CD14-positive monocyte (primary cell): ENCODE measurements at places on chromosomes 4 and X.

DNA sequence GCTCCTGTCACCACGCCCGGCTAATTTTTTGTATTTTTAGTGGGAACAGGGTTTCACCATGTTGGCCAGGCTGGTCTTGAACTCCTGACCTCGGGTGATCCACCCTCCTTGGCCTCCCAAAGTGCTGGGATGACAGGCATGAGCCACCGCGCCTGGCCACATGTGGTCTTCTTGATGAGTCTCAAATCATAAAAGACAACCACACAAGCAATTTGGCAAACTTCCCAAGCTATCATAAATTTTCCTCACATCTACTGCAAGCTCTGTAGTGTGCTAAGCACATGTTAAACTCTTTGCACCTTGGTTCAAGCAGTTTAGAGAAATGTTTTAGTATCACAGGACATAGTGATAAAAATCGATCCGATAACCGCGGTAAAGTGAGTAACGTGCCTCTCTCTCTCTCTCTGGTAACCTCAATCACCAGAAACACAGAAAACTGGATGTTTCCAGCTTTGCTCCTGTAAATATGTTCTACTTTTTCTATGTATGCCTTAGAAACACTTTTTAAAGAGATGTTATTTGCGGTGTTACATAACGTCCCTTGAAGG is 256.8 kb downstream of the DHRSX start:
- no peak for DNase-seq

DNA sequence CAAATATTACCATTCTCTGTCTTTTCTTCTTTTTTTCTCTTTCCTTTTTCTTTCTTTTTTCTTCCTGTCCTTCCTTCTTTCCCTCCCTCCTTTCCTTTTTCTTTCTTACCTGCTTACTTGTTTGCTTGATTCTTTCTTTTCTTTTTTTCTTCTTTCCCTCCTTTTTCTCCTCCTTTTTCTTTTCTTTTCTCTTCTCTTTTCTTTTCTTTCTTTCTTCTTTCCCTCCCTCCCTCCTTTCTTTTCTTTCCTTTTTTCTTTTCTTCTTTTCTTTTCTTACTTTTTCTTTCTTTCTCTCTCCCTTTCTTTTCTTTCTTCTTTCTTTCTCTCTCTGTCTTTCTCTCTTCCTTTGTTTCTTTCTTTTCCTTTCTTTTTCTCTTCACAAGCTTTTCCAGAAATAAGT is 697.4 kb upstream of the ADGRL3 start:
- DNase-seq: no peak

DNA sequence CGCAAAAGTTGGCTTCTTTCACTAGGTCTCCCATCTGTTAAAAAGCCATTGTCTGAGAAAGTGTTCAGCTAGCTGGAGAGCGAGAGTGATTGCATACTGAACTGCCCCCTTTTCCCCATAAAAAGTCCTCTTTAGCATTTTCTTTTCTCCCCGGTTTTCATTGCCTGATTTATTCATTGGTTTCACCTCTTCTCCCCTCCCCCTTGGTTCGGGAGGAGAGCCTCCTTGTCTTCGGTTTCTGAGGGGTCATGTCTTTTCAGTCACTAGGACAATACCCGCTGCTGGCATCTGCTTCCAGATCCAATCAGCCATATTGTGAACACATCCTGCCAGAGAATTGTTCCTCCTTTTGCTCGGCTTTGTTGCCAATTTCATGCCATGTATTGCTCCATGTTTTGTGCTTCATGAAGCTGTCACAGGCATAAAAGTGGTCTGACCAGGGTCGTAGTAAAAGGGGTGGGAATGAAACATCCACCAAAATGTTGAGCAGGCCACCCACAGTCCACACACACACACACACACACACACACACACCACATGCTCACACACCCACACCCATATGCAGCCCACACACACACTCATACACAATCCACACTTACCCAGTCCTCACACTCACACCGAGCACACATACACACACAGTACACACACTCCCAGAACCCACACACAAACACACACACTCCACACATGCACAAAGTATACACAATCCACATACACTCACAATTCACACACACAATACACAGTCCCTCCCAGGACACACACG is 136.0 kb downstream of the NKX6-1 start:
- no peak for DNase-seq

GRCh38 chr4:183383606-183384005 is 60.8 kb upstream of the CDKN2AIP start:
- no peak for DNase-seq

DNA sequence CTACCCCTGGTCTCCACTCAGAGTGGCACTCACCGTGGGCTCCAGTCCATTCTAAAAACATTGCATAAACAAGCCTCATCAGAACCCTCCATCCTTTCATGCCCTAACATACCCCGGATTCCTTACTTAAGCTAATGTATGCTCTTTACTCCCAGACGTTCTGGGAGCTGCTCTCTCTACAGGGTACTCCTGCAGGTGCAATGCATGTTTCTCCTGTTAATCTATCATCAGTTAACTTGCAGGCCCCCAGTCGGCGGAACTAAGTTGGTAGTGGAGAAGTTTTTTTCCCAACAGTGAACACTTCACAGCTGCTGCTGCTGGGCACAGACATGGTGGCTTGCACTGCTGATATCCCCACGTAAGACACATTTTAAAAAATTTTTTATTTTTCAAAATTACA is 161.6 kb upstream of the FAT1 start:
- no peak for DNase-seq

GRCh38 chr4:153781717-153782416 is 7.0 kb downstream of the SFRP2 start:
- no peak for DNase-seq

DNA sequence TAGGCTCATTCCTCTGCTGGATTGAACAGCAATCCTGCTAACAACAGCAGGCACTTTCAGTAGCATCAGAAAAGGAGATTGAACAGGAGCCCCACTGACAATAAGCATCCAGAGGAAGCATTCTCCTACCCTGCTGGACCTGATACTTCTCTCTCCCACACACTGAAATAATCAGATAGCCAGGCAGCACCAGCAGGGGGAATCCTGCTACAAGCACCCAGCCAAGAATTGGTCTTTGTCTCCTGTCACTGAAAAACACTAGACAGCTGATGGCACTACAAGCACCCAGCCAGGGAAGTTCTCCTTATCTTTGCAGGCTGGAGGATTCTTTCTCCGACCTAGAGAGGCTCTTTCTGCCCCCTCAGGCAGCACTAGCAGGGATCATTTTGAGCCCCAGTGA is 444.3 kb upstream of the GRIA3 start:
- no peak for DNase-seq

GRCh38 chrX:23901060-23901459 is 6.7 kb downstream of the APOO start:
- peak; percentile 64 for DNase-seq

- DNase-seq: no peak
These were observed 65.2 kb downstream of the FBXO8 start for GRCh38 chr4:174218127-174218790.

GRCh38 chrX:72243472-72243871 is 4.6 kb upstream of the ERCC6L start:
- no peak for DNase-seq

GRCh38 chr4:25107827-25108516 is 52.3 kb downstream of the SEPSECS start:
- no peak for DNase-seq

- no peak for DNase-seq
These were observed 399.8 kb upstream of the MAD2L1 start for GRCh38 chr4:120466429-120466828.

DNA sequence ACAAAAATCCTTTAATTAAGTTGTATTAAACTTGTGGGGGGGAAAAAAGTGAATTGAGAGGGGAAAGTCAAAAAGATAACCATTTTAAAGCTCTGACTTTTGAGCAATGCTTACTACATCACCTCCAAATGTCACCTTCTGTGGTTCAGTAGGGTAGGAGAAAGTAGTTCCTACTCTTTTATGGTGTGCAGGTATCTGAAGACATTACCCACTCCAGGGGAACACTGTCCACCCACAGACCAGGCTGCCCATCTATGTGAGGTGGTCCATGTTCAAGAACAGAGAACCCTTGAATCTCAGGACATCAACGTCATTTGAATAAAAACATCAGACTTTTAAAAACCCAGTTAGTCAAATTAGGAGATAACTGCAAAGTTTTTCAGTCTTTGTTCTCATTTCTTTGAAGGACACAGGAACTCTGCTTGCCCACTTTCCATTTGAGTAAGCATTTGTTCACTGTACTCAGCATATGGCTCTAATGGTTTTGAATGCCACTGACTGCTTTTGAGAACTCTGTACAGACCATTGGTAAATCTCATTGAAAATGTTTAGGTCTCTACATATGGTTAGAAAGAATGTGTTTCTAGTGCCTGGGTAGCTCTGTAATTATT is 18.4 kb downstream of the NMU start:
- no peak for DNase-seq

- peak; percentile 61 for DNase-seq
These were observed 325.5 kb downstream of the BCOR start for GRCh38 chrX:39772057-39772832.

DNA sequence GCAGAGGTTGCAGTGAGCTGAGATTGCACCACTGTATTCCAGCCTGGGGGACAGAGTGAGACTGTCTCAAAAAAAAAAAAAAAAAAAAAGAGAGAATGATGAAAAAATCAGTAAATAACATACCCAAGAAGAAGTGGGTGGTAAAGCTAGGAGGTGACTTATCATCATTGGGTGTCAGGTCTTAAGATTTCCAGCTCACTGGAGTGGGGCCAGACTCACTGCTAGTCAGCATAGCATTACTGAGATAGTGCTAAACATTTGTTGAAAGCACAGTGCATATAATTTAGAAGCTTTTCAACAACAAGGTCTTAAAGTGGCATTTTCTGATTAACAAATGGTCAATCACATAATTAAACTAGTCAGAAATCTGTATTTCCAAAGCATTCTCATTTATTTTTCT is 221.8 kb upstream of the GYPA start:
- DNase-seq: no peak

- DNase-seq: peak; percentile 71
These were observed at the start of gene PGRMC1 for GRCh38 chrX:119235872-119236622. PGRMC1 (plus strand) TSS chrX:119236285; CDS start chrX:119236364, 79 bp downstream.

- no peak for DNase-seq
These were observed 82.8 kb upstream of the VEGFC start for GRCh38 chr4:176875446-176875930.

DNA sequence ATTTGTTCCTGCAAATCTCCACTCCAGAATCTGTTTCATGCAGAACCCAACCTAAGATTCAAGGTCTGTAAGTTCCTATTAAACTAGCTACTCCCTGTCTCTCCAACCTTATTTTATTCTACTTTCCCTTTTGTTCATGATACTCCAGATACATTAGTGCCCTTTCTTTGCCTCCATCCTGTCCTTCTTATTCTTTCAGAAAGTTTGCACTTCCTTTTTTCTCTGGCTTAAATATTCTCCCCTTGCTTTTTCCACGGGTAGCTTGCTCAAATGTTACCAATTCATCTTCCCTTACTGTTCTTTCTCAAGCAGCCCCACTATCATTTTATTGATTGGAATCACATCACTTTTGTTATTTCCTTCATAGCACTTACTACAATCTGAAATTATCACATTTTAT is 72.1 kb downstream of the CAMK2D start:
- DNase-seq: no peak

DNA sequence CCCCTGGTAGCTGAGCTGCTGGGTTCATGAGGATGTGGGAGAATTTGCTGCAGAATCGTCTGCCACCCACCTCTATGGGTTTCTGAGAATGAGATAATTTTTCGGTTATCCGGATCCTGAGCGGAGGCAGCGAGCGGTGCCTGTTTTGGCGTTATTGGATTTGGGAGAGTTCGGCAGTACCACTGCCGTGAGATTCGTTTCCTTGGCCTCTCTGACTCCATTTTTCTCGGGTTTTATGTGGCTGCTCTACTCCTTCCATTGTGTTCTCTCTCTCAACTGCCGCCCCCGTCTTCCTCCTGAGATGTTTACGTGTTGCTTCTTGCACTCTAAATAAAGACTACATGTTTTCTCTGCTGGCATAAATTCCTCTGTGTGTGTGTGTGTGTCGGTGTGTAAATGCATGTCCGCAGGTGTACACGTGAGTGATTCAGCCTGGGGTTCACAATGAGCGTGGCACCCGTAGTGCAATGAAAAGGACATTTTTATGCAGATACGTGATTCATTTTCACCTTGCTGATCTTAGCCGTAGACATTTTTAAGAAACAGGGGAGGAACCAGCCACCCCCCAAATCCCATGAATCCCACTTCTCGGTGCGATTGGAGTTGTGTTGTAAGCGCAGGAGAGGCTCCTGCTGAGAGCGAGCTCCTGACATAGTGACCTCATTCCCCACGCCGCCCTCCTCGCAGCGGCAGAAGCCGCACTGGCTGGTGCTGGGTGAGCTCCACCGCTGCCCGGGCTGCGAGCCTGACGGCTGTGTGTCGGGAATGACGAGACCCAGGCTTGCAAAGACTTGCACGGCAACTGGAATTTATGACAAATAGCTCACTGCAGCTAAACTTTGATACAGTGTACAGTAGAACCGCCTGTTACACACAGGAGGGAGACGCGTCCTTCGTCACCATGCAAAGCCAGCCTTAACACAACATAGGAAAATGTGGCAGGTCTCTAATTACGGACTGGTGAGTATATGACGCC is 82.2 kb downstream of the STOX2 start:
- peak; percentile 19 for DNase-seq

- DNase-seq: no peak
These were observed 37.1 kb upstream of the LEF1 start for GRCh38 chr4:108205859-108206258.

DNA sequence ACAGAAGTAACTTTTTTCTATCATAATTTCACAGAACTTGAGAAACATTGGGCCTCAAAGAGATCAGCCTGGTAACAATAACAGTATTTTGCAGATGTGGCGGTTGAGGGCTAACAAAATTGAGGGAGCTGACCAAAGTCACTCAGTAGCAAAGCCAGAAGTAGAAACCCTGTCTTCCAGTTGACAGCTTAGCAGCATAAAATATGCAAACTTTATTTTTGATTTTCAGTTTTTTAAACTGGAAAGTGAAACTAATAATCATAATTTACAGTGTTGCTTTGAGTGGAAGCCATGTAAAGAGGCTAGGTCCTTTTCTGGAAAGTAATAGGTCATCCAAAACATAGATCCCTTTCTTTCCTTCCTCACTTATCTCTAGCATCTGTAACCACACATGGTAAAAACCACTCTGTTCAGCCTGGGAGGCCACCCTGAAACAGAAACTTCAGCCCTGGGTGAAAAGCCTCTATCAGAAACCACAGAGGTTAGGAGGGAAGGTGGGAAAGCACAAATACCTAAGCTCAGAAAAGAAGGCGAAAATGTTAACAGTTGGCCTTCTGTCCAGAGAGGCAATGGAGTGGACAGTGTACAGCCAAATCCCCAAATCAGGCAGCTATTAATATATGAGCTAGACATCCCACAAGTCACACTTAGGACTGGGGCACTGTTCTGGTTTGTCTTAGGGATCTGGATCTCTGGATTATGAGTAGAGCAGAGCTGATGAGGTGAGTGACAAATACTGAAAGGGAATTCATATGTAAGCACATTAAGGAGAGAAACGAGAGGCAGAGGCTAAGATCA is 61.1 kb upstream of the ARSJ start:
- no peak for DNase-seq

GRCh38 chr4:55409468-55410171 is 13.9 kb downstream of the TMEM165 start:
- DNase-seq: no peak

GRCh38 chr4:104969394-104970082 is 177.1 kb upstream of the TET2 start:
- no peak for DNase-seq

- DNase-seq: no peak
These were observed 64.0 kb upstream of the WDR1 start for GRCh38 chr4:10180603-10180926.

GRCh38 chrX:115392031-115392430 is 102.5 kb downstream of the LUZP4 start:
- no peak for DNase-seq
